ENCODE measurements at places on chromosomes 1 and 21.

DNA sequence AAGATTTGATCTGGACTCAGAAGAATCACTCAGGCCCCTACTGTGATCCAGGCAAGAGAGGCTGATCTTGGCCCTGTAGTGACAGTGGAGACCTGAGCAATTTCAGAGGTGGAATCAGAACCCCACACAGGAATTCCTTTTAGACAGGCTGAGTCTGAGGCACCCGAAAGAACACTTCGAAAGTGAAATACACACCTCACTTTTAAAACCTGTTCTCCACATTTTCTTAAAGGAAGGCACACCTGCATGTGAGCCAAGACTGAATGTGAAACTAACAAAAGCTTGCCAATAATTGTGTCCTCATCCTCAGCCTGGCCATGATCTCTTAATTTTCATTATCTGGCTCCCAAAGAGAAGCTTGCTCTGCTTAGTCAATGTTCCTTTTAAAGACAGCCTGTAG lies 32.2 kb downstream of the SIPA1L2 start:
- DNase-seq: no peak

- no peak for DNase-seq
Measured at GRCh38 chr1:190852611-190853010, 374.9 kb upstream of the BRINP3 start.

DNA sequence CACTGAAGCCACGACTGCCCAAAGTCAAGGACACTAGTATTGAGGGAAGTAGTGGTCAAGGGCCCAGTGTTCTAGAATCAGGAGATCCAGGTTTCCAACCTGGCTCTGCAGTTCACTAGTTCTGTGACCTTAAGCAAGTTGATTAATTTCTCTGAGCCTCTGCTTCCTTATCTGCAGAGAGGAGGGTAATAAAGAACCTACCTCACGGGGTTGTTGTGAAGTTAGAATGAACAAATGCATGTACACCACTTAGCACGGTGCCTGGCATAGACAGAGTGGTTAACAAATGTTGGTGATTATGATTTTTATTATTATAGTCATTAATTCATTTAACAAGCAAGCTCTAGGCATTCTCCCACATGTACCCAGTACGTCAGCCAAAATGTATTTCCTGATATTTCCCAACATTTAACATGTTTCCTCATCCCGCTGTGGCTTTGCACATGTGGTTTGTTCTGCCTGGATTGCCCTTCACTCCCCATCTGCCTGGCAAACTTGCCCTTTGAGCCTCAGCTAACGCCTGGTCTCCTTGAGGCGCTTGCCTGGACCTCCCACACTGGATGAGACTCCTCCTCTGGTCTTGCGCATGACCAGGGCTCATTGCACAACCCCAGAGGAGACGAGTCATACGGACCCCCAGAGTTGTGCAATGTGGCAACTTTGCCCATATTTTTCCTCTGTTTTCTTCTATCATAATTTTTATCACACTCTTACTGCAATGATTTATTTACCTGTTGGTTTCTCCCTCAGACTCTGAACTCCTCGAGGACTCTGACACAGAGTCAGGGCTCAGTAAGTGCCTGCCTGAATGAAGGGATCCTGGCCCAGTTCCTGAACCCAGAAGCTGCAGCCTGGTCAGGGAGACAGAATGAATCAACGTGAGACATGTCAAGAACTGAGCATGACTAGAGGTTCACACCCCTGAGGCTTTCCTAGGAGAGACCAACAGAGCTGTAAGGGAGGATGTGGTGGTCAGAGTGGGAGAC lies 20.7 kb upstream of the MFSD2A start:
- no peak for DNase-seq

GRCh38 chr1:175341631-175342429 lies 149.3 kb upstream of the KIAA0040 start:
- no peak for DNase-seq

DNA sequence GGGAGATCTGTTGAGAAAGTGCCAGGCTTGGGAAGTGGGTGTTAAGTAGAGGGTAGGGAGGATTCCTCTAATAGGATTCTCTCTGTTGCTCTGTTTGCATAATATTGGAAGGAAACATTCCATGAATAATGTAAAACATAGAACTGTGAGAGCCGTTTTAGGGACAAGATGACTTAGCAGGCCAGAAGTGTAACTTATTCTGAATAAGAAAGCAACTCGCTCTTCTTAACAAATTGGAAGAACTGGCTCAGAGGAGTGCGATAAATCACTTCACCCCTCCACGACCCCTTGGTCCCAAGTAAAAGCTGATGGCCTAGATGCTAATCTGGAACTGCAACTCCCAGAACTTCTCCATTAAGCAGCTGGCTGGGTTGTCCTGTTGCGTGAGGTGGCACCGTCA lies 19.1 kb downstream of the SIM2 start:
- no peak for DNase-seq

DNA sequence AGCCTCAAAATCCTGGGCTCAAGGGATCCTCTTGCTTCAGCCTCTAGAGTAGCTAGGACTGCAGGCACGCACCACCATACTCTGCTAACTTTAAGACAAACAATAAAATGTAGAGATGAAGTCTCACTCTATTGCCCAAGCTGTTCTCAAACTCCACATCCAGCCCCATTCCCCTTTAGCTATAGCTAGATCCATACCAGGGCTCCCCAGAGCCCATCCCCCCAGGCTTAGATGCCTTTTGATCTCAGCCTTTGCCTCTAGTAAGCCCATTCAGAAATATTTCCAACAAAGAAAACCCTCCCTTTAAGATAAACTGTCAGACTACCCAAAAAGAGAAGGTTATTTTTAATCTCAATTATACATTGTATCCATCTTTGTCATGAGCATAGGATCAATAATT lies 325.4 kb downstream of the CHRM3 start:
- no peak for DNase-seq

DNA sequence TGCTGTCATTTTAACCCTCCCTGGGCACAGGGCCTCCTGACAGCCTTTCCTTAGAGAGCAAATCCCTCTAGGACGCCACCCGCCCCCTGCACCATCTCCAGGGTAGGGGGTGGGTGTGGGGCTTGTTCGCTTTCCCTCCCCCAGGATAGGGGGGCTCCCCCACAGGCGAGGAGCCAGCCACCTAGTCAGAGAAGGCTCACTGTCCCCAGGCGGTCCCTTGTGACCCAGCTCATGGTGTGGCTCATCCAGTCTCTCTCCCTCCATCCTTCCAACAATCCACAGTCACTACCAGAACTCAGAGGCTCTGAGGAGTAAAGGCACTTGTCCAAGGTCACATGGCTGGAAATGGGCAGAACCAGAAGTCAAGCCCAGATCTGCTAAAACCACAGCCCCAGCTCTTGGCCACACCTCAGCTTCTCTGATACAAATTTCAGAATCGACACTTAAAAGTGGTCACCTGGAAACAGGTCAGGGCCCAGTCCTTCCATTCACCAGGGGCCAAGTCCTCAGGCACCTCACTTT lies 89.8 kb downstream of the MRPL37 start:
- DNase-seq: no peak
